ENCODE measurements at places on chromosomes 2 and 18.

GRCh38 chr18:2415656-2416055, 155.6 kb downstream of the METTL4 start:
- DNase-seq, result no peak

- DNase-seq, result no peak
Observed at GRCh38 chr18:76903386-76903785, 81.0 kb downstream of the ZNF236 start.

DNA sequence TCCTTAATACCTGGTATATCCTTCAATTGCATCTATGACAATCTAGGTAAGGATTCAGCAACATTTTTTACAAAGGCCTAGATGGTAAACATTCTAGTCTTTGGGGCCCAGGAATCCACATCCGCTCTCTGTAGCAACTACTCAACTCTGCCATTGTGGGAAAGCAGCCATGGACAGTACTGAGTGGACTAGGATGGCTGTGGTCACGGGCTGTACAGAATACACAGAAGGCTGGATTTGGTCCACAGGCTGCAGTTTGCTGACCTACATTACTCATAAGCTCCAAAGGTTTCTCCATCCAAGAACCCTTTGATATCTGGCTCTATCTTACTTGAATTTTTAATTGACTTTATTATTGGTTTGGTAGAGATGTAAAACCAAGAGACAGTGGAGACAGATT, 418.3 kb upstream of the LRRTM1 start:
- no peak for DNase-seq

DNA sequence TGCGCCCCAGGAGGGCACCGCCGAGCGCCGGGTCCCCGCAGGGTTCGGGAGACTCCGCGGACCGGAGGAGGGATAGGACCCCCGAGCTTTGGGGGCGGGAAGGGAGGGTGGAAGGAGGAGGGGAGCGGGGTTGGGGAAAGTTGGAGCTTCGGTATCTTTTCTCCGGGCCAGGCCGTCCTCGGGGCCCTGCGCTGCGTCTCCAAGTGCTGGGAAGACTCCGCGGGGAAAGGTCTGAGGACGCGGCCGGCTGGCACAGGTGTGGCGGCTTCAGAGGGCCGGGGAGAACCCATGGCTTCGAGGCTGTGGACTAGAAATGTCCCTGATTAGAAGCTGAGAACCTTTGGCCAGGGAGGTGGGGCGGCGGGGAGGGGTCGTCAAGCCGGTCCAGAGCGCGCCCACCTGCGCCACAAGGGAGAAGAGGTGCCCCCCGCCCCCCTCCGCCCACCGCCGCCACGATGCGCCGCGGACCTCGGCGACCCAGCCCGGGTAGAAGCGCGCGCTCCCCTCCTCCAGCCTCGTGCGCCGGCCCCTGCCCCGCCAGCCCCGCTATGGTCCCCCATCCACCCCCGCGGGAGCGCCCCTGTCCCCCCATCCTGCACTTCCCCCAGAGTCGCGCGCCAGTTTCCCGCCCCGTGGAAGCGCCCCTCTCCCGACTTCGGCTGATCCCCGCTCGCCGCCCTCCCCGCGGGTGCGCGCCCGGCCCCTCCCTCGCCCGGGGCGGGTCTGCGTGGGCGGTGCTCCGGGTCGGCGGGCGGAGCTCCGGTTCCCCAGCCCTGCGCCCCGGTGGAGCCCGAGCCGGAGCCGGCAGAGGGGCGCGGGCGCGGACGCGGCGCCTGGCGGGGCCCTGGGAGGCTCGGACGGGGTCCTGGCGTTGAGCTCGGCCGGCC, at the start of gene SNTG2:
TSS of gene SNTG2 (plus strand) at position 770 of the 887 bp plus-strand sequence. CDS start 148 bp downstream, outside the sequence.
- DNase-seq, result peak; percentile 21
